DMS 273 treated with DMSO at 0.1 percent for 48 hours (cell line): ENCODE measurements at places on chromosomes 11 and 22.

DNA sequence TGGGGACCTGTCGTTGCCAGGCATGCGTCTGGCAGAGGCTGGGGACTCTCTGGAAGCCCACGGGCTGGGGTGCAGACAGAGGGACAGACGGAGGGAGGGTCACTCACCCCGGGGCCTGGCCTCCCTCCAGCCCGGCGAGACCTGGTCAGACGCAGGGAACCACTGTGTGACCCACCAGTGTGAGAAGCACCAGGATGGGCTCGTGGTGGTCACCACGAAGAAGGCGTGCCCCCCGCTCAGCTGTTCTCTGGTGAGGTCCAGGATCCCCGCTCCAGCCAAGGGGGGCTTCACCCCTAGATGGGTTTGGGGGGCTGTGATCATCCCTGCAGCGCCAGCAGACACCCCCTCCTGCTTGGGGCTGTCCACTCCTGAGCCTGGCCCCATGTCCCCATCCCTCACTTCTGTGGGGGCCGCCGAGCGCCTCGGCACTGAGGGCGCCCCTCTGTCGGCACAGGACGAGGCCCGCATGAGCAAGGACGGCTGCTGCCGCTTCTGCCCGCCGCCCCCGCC lies 23.6 kb upstream of the MUC5B start:
- DNase-seq, result no peak

- no peak for DNase-seq
Observed at GRCh38 chr22:28299309-28299708, 380.3 kb upstream of the PITPNB start.

- no peak for DNase-seq
Observed at GRCh38 chr11:72665911-72666472, 8.2 kb downstream of the PDE2A start.

GRCh38 chr22:26513838-26514237 lies 1.6 kb upstream of the TFIP11 start:
- DNase-seq, result no peak

DNA sequence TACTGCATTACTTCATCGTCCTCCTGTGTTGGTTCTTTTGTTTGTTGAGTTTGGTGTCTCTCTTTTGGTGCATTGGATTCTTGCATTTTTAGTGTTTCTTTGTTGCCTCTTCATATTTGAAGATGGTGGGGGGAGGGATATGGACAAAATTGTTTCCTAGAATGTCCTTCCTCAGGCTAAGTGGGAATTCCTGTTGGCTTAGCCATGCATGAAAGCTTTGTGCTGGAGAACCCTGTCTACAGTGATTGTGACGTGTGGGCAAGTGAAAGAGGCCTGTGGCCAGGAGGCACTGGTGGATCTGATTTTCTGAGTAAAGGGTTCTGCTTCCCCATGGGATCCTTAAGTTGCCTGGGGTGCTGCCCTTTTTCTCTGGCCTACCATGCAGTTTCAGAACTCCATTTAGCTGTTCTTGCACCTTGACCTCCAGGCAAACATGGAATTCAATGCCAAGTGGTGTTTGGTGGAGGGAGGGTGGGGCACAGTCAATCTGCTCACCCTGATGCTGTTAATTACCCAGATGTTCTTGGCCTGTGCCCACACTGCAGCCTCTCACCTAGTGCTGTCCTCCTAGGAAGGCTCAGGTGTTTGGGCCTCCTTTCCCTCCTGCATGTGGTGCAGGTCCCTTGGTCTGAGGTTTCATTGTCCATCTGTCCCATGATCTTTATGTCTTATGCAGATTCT lies 46.3 kb upstream of the SLC22A12 start:
- DNase-seq, result no peak

GRCh38 chr11:86152006-86152862 lies 83.3 kb upstream of the PICALM start:
- no peak for DNase-seq

- DNase-seq, result no peak
Observed at GRCh38 chr11:84408946-84409411, 1122.8 kb upstream of the CCDC90B start.

DNA sequence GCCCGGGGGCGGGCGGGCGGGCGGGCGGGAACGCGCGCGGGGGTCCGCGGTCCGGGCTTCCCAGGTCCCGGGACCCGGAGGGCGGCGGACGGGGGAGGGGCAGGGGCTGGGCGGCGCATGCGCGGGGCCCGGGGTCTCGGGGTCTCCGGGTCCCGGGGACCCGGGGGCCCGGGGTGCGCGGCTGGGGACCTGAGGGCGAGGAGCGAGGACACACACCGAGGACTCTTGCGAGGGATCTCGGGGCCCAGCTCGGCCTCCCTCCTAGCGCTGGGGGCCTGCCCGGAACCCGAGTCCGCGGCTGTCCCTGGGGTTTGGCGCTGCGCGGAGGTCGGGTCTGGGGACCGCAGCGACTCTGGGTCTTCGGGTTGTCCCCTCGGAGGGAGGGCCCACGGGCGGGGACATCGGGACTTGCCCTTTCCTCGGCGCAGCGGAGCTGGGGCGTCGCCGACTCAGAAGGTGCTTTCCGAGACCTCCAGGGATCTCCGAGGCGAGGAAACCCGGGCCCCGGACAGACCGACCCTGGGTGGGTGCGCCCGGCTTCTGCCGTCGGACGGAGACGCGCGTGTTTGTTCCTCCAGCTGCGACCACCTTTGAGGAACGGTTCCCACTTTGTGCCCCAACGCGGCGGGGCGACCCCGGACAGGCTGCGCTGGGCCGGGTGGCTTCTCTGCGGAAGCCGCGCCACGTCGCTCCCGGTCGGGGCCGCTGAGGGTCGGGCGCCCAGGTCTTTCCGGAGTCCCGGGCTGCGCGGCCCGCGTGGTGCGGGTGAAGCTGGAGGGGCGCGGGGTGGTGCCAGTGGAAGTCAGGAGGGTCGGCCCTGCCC lies 540 bp downstream of the PPARA start:
- DNase-seq, result no peak

DNA sequence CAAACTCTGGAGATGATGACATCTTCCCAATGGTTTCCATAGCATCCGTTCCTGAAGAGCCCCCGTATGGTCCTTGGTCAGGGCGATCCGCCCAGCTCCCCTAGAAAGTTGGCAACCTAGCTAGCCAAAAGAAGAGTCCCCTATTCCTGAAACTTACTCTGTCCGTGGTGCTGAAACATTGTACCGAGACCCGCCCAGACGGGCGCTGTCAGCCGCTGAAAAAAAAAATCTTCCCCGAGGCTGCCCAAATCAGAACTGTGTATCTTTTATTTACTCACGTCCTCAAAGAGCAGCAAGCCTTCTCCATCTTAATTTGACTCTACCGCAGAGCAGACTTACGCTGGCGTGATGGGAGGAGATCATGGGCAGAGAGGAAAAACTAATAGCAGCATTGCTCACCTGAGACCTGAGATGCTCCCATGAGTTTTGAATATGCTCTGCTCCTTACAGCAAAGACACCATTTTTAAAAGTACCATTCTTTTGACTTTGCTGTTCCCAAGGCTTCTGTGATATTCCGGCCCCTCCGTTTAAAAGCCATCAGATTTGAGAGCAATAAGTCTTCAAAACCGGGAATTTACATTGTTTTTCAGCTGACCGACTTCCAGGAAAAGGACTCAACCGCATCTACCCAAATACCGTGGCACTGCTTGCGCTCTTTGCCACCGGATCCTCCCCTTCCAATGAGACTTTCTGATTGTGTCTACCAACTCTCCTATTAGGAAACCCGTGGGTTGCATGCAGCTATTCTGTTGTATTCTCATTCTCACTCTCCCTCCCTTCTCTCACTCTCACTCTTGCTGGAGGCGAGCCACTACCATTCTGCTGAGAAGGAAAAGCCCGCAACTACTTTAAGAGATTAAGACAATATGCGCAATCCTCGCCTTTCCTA lies at the start of gene SLC17A6:
TSS of gene SLC17A6 (plus strand) at position 786 of the 890 bp plus-strand sequence. CDS start 153 bp downstream, outside the sequence.
- peak; percentile 0 for DNase-seq

- DNase-seq, result no peak
Observed at GRCh38 chr11:122882189-122882856, at the start of gene JHY. TSS of gene JHY (plus strand) at chr11:122882759. CDS start at chr11:122885850, 3,091 bp downstream.

GRCh38 chr11:42819126-42819525 lies 492.7 kb upstream of the API5 start:
- DNase-seq, result no peak

DNA sequence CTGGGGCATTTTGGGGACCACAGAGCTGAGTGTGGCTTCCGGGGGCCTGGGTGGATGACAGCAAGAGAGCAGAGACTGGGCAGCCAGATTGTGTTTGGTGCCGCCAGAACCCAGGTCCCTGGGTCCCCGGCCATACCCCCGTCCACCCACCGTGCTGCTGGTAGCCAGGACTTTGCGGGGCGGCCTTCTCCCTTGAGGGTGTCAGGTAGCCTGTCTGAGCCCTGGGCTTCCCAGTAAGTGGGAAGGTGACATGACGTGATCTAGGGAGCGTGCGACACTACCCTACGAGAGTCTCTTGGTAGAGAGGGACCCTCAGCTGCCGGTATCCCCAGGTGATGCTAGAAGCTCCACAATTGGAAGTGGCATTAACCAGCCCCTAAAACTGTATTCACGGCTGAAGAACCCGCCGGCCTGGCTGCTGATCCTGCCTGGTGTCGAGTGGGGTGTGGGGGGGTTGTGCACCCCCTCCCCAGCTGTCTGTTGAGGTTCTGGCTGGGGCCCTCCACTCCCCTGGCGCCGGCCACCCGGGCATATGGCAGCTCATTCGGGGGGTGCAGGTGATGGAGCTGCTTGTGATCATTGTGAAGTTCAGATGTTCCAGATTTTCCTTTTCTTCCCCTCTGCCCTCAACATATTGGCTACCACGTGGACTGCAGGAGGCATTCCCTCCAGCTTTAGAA lies 66.9 kb downstream of the MPPED1 start:
- DNase-seq, result no peak

- DNase-seq, result no peak
Observed at GRCh38 chr11:60767388-60767811, 10.7 kb downstream of the MS4A15 start.

DNA sequence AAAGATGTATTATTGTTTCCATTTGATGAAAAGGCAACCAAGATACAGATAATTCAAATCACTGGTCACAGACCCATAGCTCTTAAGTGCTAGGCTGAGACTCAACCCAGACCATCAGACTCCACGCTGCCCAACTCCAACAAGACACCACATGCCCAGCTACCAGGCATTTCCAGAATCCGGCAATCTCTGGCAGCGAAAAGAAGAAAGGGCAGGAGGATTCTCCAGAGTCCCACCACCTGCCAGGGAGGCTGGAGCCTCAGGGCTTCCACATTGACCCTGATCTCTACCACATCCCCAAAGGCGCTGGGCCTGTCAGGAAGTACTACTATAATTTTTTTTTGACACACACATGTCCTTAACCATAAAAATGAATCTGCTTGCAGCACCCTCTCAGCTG lies 61.4 kb upstream of the ARFGAP3 start:
- no peak for DNase-seq

- no peak for DNase-seq
Observed at GRCh38 chr11:76670485-76671236, at the start of gene LRRC32. TSS of gene LRRC32 (minus strand) at chr11:76670747. CDS start at chr11:76665954, 4,793 bp downstream.

GRCh38 chr22:25694196-25694907 lies 47.6 kb upstream of the MYO18B start:
- DNase-seq, result no peak

DNA sequence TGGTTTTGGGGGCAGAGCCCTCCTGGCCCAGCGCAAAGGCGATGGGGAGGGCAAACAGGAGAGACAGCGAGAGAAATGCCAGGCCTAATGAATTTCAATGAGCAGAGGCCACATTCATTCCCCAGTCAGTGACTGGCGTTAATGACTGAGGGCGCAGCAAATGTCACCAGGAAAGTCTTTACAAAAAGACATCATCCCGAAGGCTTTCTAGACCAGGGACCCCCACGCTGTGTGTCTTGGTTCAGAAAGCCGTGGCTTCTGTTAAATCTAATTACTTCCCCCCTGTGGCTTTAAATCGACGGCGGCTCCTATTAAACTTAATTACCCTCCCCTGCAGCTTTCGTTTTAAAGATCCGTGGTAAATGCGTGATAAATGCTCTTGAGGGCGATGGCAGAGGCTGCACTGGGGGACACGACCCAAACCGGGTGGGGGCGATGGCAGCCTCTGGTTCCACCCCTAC lies 1.6 kb upstream of the FGF19 start:
- no peak for DNase-seq

- DNase-seq, result no peak
Observed at GRCh38 chr11:128240546-128240945, 346.8 kb downstream of the ETS1 start.

- no peak for DNase-seq
Observed at GRCh38 chr11:12717851-12718291, 43.6 kb downstream of the TEAD1 start.

- DNase-seq, result no peak
Observed at GRCh38 chr11:79071190-79071589, 369.6 kb downstream of the TENM4 start.
